ENCODE measurements at places on chromosomes 12 and 14.
A peak's percentile ranks its signal among the peaks of the same experiment; 100 is the strongest.

DNA sequence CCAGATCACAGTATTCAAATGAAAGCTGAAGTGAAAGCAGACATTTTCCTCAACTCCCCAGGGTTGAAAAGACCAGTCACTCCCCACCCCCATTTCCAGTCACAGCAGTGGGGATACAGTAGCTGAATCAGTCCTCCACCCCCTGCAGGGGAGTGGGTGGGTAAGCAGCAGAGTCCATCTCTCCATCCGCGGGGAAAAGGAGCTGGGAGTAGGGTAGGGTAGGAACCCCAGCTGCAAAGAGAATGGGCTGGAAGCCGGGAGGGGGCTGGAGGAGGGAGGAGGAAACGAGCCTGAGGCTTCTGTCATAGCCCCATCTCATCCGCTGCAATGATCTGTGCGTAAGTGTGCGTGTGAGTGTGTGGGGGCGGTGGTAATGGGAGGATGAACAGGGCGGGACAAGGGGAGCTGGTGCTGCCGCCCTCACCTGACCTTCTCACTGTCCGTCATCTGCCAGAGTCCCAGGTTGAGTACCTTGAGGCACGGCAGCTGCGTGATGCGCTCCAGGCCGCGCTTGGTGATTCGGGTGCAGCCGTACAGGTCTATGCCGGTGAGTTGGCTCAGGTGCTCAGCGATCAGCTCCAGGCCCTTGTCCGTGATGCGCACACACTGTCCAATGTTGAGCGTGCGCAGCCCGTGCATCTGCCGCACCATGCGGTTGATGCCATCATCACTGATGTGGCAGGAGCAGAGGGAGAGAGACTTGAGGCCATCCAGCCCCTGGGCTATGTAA lies 1.8 kb downstream of the FBXL14 start:
- DNase-seq = peak; percentile 75

- DNase-seq = no peak
Observed at GRCh38 chr12:42571327-42572009, 18.1 kb downstream of the PRICKLE1 start.

- no peak for DNase-seq
Observed at GRCh38 chr12:26825459-26826016, 7.5 kb downstream of the ITPR2 start.

GRCh38 chr12:30837595-30837994 lies 82.8 kb upstream of the CAPRIN2 start:
- no peak for DNase-seq

DNA sequence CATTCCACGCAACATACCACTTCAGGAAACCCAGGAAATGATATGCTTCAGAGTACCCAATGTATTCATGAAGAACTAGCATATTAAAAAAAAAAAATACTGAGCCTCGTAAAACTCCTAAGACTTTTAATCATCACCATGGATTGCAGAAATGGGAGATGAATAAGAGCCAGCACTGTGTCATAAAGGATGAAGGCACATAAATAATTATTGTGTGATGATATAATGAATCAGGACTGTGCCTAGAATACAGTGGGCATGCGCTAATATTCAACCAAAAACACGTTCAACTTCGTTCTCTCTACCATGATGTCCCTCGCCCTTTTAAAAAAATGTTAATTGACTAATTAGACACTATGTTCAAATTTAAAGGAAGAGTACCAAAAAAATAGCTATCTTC lies 68.7 kb downstream of the CIT start:
- peak; percentile 53 for DNase-seq

DNA sequence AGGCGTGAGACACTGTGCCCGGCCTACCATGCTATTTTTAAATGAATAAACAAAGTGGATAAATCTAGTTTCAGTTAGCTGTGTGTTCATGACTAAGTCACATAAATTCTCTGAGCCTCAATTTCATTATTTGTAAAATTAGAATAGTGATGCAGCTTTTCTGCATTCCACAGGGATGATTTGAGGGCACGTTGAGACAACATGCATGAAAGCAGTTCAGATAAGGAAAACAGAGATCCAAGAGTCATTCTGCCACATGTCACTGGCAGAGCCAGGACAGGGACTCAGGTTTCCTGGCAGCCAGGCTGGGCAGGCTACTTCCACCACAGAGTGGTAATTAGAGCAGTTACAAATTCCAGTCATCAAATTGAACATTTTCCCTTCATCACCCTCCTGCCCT lies 2.9 kb upstream of the PPP4R4 start:
- DNase-seq = peak; percentile 74

DNA sequence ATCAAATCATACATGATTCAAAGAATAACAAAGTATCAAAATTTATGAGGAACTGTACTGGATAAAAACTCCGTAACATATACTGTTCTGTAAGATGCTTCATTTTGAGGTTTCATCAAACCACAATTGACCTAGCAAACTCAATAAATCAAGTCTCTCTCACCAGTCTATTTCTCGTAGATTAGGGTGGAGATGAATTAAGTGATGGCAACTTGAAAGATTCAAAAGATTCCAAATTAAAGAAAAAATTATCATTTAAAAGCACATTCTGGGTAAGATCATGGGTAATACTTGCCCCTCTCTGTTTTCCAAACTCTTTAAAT lies 74.4 kb downstream of the PAPLN start:
- DNase-seq = no peak

DNA sequence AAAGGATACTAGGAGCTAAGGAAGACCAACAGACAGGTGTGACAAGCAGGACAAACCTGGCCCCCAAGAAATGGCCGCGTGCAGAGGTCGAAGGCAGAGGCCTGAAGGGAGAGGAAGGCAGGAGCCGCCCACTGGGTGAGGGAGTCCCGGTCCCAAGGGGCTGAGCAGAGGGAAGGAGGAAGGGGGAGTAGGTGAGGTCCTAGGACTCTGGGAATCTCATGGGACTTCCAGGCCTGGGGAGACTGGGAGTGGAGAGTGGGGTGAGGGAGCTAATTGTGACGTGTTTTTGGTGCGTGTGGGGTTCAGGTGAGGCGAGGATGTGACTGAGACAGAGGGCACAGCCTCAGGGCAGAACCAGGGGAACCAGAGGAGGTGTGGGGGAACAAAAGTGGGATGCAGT lies 11.7 kb upstream of the FLVCR2 start:
- DNase-seq = no peak
